Stimulated activated CD8-positive, alpha-beta memory T cell treated with anti-CD3 and anti-CD28 coated beads, Interleukin-12 subunit alpha, Interleukin-12 subunit beta, amount 100 ng/mL, for 1 hour (primary cell): ENCODE measurements at places on chromosomes 13 and 19.

GRCh38 chr13:29402166-29402636 lies 193.3 kb downstream of the SLC7A1 start:
- DNase-seq = no peak

DNA sequence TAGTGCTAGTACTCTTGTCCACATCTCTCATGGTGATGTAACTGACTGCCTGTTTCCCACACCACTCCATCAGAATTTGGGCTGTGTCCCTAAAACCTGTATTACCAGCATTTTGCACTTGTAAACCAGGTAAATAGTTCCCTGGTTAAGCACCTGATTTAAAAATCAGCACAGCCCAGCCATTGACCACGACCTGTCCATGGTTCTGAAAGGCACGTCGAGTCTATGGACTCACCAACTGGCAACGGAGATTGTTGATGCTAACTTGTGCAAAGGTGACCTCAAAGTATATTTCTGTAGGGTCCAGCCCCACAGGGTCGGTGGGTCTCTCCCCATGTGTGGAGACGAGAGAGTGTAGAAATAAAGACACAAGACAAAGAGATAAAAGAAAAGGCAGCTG lies 46.7 kb upstream of the ZNF835 start:
- no peak for DNase-seq

DNA sequence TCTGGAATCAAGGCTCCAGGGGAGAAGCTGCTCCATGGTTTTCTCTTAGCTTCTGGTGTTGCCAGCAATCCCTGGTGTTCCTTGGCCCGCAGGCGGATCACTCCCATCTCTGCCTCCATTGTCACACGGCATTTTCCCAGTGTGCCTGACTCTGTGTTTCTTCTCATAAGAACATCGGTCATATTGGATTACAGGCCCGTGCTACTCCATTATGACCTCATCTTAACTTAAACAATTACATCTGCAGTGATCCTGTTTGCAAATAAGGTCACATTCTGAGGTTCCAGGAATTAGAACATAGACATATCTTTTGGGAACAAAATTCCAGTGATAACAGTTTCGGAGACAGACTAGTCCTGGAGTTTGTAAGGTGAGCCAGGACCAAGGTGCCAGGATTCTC lies 23.5 kb upstream of the ALOX5AP start:
- no peak for DNase-seq

DNA sequence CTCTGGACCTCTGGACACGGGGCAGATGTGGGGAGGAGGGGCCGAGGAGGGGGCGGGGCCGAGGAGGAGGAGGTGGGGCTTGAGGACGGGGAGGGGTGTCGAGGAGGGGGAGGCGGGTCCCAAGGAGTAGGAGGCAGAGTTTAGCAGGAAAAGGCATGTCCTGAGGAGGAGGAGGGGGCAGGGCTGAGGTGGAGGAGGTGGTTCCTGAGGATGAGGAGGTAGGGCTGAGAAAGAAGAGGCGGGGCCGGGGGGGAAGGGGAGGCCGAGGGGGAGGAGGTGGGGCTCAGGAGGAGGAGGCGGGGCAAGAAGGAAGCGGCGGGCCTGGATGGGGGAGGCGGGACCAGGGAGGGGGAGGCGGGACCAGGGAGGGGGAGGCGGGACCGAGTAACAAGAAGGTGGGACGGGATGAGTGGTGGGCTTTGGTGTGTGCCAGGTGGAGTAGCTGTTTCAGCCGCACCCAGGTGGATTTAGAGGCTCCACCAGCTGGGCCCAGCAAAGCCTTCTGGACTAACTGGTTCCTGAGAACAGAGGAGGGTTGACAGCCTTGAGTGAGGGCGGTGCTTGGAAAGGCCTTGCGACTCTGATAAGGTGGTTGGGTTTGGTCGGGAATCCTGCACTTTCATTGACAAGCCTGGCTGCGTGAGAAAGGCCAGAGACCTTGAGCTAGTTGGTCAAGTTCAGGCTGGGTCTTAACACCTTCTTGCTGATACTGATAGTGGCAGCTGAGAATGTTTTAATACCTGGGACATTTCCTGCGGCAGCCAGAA lies 7.7 kb downstream of the TECR start:
- no peak for DNase-seq

- no peak for DNase-seq
Observed at GRCh38 chr19:42018503-42019193, 24.6 kb upstream of the ATP1A3 start.

DNA sequence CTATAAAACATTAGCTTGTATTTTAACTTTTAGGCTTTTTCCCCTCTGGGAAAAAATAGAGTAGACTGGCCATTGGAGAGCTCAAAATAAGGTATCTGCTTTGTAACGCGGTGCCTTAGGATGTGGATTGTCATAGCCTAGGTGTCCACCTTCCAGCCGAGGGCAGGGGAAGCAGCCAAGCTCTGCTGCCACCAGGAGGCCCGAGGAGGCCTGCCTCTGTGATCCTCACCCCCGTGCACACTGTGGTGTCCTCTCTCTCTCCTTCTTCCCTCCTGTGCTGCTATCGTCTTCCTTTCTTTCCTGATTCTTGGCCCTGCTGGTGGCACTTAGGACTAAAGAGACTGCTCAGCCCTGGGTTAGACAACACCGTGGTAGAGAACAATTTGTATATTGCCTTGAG lies 11.3 kb downstream of the HNRNPM start:
- DNase-seq = no peak

- DNase-seq = no peak
Observed at GRCh38 chr13:86856991-86857390, 814.2 kb upstream of the SLITRK5 start.

- no peak for DNase-seq
Observed at GRCh38 chr13:66663711-66664110, 566.4 kb downstream of the PCDH9 start.

- no peak for DNase-seq
Observed at GRCh38 chr13:97273341-97273831, 51.3 kb downstream of the MBNL2 start.

DNA sequence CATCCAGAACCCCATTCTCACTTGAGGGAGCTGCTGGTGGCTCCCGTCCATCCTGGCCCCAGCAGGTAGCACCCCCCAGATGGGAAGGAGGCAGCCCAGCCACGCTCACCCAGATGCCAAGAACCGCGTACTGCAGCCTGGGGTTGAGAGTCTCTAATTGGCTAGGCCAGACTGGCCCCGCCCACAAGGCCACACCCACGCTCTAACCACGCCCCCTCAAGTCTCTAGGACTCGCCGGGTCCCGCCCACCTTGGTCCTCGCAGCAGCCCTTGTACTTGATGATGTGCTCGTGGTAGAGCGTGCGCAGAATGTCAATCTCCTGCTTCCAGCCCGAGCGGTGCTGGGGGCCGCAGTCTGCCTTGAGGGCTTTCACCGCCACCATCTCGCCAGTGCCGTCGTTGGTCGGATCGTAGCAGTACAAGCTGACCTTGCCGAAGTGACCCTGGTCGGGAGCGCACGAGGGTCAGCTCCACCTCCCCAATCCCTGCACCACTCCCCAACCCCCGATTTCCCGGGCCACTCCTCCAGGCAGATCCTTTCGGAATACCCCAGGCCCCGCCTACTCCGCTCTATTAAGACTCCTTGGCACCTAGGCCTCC lies 14.5 kb upstream of the ICAM3 start:
- DNase-seq = no peak

GRCh38 chr13:67515895-67516294 lies 285.8 kb upstream of the PCDH9 start:
- no peak for DNase-seq

- no peak for DNase-seq
Observed at GRCh38 chr13:71906448-71906847, 39.4 kb upstream of the DACH1 start.

- no peak for DNase-seq
Observed at GRCh38 chr13:35225159-35225558, 251.3 kb downstream of the MAB21L1 start.

DNA sequence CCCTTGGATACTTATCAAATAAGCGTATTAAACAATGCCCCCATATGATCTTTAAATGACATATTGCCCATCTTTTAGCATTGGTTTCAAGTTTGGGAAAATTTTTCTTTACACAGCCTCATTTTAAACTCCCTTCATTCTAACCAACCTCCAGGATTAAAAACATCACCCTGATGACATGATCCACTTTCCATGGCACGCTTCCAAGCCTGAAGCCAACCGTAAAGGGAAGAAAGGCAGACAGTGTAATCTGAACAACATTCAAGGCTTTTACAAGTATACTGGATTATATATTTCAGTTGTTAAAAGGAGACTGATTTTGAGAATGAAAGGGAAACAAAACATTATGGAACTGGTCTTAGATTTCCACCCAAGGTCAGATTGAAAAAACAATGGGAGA lies 1721.9 kb downstream of the OLFM4 start:
- DNase-seq = no peak

DNA sequence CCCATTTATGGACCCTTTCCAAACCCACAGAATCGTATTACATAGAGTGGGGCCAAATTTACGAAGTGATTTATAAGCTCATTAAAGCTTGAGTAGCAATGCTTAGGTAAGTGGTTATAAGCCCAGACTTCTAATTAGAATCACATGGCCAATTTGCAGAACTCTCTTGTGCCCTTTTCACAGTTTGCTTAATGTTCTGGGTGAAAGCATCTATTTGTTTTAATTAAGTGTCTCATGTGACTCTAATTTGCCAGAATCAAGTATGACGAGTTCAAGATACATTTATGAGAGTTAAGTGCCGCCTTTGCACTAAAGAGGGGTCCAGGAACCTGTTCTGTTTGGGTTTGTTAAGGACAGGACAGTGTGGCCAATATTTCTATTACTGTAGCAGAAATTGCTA lies 46.0 kb upstream of the ZNF681 start:
- DNase-seq = no peak

DNA sequence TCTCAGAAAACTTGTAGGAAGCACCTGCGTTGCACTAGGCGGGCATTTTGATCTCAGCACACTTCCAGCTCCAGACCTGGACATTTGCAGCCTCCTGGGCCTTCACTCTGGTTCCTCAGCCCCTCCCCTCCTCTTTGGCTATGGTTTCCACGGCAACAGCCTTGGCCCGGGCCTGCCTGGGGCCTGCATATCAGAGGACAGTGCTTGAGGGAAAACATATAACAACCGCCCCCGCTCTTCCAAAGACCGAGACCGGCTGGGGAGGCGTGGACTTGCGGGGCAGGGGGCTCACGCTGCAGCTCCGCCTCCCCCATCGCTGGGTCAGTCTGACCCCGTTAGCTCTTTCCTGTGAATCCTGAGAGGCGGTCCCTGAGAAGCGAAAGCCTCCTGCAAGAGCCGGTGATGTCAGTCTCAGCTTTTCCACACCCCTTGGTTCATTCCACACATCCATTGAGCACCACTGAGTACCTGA lies 125.7 kb upstream of the PEG3 start:
- DNase-seq = no peak
